Neural progenitor cell (in vitro differentiated cells): ENCODE measurements at places on chromosomes 12 and 14. TPM values are rescaled to one million over a fixed set of nuclear protein-coding genes. Genes with fewer than 3 reads are reported as not detected.

The BDKRB2 gene
- total RNA-seq: 0.37 TPM in 2 replicates

- H3K36me3 ChIP-seq: no peaks in the 10 kb centered on the region
- H3K4me1 ChIP-seq: peaks cover 47% of the 10 kb centered on the region
- DNase-seq: peak; percentile 40
- no peak overlapping the region for H3K4me3 ChIP-seq
- no peaks in the 10 kb centered on the region for H3K27me3 ChIP-seq
These were observed 103.9 kb downstream of the ZFP36L1 start for GRCh38 chr14:68688872-68689371.

DNA sequence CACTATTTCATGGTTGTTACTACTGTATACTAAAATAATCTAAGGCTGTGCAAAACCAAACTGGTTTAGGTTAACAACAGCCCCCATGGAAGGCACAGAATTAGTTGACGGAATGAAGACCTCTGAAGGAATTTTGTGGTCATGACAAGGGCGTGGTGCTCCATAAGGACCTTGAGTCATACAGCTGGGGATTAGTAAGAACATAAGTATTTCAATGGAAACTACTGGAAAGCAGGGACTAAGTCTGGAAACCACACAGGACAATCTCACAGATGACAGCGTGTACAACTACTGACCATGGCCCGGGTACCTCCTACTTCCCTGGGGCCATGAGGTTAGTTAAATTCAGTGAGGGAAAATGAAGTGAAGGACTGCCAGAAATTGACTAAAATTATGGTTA, 98.5 kb upstream of the PLEKHA5 start:
- H3K4me1 ChIP-seq: peaks cover 18% of the 10 kb centered on the region
- H3K4me3 ChIP-seq: no peak overlapping the region
- H3K36me3 ChIP-seq: peaks cover 4% of the 10 kb centered on the region
- no peak for DNase-seq
- no peaks in the 10 kb centered on the region for H3K27me3 ChIP-seq

DNA sequence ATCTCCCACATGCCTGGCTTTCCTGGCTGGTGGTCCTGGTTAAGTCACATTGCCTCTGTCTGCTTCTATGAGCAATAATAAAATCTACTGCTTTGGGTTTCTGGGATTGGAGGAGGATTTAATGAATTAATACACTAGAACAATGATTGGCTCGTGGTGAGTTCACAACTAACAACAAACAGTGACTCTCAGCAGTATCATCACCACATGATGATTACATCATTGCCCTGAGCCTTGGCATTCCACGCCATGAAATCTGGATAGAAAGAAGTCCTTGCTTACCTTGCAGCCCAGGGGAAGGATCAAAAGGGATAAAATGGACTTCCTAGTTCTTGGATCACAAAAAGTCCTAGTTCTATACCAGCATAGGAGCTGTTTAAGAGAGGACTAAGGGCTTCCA, 1069.0 kb downstream of the VRK1 start:
- DNase-seq: no peak
- H3K27me3 ChIP-seq: no peaks in the 10 kb centered on the region
- H3K36me3 ChIP-seq: no peaks in the 10 kb centered on the region
- no peak overlapping the region for H3K27ac ChIP-seq
- no peaks in the 10 kb centered on the region for H3K4me1 ChIP-seq

The MYBPC1 gene
- total RNA-seq: not detected in 2 replicates

- H3K36me3 ChIP-seq: no peaks in the 10 kb centered on the region
- H3K27ac ChIP-seq: no peak within 1 kb of the TSS
- peak; percentile 76 for DNase-seq
- H3K4me1 ChIP-seq: no peaks in the 10 kb centered on the region
These were observed at the start of gene MUCL1 for GRCh38 chr12:54853933-54854538. TSS of gene MUCL1 (plus strand) at chr12:54854516. CDS start at chr12:54854583, 67 bp downstream.

- H3K4me1 ChIP-seq: peaks cover 65% of the 10 kb centered on the region
- H3K36me3 ChIP-seq: no peaks in the 10 kb centered on the region
- no peak overlapping the region for H3K27ac ChIP-seq
- DNase-seq: no peak
- no peak overlapping the region for H3K4me3 ChIP-seq
- H3K27me3 ChIP-seq: no peaks in the 10 kb centered on the region
These were observed 27.0 kb downstream of the CCDC85C start for GRCh38 chr14:99576761-99577705.

DNA sequence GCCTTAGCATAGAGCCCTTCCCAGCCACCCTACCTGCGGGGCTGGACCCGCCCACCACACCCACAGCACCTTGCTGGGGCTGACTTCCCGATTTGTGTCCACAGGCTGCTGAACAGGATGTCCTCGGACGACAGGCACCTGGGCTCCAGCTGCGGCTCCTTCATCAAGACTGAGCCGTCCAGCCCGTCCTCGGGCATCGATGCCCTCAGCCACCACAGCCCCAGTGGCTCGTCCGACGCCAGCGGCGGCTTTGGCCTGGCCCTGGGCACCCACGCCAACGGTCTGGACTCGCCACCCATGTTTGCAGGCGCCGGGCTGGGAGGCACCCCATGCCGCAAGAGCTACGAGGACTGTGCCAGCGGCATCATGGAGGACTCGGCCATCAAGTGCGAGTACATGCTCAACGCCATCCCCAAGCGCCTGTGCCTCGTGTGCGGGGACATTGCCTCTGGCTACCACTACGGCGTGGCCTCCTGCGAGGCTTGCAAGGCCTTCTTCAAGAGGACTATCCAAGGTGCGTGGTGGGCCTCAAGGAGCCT, 63.4 kb downstream of the ESRRB start:
- no peaks in the 10 kb centered on the region for H3K36me3 ChIP-seq
- H3K27me3 ChIP-seq: no peaks in the 10 kb centered on the region
- DNase-seq: no peak

- no peaks in the 10 kb centered on the region for H3K27me3 ChIP-seq
- DNase-seq: no peak
- no peak overlapping the region for H3K27ac ChIP-seq
- no peaks in the 10 kb centered on the region for H3K36me3 ChIP-seq
- no peak overlapping the region for H3K4me3 ChIP-seq
These were observed 3.4 kb downstream of the GPX2 start for GRCh38 chr14:64938972-64939816.

The RNASE7 gene
- not detected in 2 replicates for total RNA-seq

- H3K36me3 ChIP-seq: no peaks in the 10 kb centered on the region
- no peak overlapping the region for H3K4me3 ChIP-seq
- no peak overlapping the region for H3K27ac ChIP-seq
- DNase-seq: no peak
- H3K4me1 ChIP-seq: peaks cover 17% of the 10 kb centered on the region
- H3K27me3 ChIP-seq: no peaks in the 10 kb centered on the region
These were observed 80.5 kb downstream of the BCL11B start for GRCh38 chr14:99191395-99192027.

GRCh38 chr14:87434680-87435079, 558.3 kb downstream of the GALC start:
- no peaks in the 10 kb centered on the region for H3K4me1 ChIP-seq
- DNase-seq: peak; percentile 2
- no peaks in the 10 kb centered on the region for H3K27me3 ChIP-seq
- no peak overlapping the region for H3K27ac ChIP-seq

GRCh38 chr14:105899657-105900397, 373.4 kb downstream of the TMEM121 start:
- DNase-seq: no peak
- no peak overlapping the region for H3K4me3 ChIP-seq
- no peaks in the 10 kb centered on the region for H3K4me1 ChIP-seq
- no peaks in the 10 kb centered on the region for H3K27me3 ChIP-seq
- H3K36me3 ChIP-seq: no peaks in the 10 kb centered on the region
- H3K27ac ChIP-seq: no peak overlapping the region

GRCh38 chr14:78173346-78174035, 3.3 kb downstream of the NRXN3 start:
- no peaks in the 10 kb centered on the region for H3K36me3 ChIP-seq
- DNase-seq: no peak
- no peaks in the 10 kb centered on the region for H3K27me3 ChIP-seq

The RNF34 gene
- 57.8 and 65.8 TPM in 2 replicates for total RNA-seq
